ENCODE measurements at places on chromosomes 4 and X.

DNA sequence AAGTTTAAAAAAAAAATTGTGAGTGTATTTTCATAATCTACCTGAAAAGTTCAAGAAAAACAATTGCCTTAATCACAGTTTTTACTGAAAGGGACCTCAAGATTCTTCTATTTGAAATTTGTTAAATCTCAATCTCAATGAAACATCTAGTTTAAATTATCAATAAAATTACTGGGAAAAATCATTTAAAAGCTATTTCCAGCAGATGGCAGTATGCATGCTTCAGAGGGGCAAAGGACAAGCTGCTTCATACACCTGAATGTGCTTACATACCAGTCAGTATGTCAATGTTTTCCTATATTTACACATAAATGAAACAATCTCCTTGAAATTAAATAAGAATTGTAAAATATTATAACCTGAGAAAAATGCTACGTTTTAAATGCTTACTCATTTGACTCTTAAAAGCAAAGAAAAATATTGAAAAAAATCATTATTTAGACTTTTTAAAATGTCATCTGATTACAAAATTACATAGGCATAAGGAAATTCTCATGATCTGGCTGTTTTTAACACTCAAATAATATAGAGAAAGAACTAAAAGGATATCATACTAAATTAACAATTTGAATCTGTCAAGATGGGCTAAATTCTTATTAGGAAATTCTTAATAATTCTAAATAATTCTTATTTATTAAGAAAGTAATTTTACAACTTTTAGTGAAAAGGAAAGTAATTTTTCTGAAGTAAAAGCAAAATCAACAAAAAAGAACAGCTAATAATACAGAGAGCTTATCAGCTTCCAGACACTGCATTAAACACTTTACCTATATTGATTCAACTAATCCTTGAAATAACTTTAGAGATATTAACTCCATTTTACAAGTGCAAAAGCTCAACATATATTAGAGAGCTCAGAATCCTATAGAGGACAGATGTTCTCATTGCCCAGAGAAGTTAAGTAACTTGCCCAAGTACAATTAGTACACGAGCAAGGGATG is 242.1 kb downstream of the ADAMTS3 start:
- DNase-seq = no peak

DNA sequence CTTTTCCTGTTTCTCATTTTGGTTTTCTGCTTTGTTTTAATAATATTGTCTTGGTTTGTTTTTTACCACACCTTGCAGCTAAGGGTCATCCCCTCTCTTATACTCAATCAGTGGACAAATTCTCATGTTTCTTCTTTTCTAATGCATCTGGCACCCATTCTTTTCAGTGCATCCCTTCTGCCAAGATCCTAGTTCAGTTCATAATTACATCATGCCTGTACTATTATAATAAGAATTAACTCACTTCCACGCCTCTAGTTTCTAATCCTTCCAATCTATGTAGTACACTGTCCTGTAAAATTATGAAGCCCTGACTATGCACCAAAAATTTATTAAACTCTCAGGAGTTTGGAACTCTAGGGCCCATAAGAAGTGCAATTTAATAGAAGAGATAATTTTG is 126.1 kb downstream of the FAT4 start:
- no peak for DNase-seq

- DNase-seq = peak; percentile 79
These were observed 34.2 kb downstream of the IDS start for GRCh38 chrX:149470955-149471354.

DNA sequence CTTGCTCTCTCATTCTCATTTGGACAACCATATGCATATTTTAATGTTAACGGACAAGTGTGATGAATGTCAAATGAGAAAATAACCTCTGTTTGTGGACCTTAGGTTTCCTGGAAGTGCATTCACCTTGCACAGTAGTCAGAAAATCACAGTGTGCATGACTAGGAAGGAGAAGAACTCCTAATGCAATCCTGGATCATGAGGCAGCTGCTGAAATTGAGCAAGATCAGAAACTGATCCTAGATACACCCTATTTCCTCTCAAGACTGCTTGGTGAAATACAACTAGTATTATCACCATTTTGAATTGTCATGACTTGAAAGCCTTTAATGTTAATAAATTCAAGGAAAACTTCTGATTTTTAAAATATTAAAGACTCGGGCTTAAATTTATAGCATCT is 1148.9 kb downstream of the STIM2 start:
- DNase-seq = no peak

GRCh38 chr4:56857601-56858309 is 36.3 kb upstream of the SPINK2 start:
- DNase-seq = no peak

GRCh38 chr4:1369091-1369450 is 22.1 kb downstream of the UVSSA start:
- no peak for DNase-seq

GRCh38 chrX:119062750-119063374 is 9.9 kb upstream of the CT47C1 start:
- no peak for DNase-seq

GRCh38 chr4:84568496-84568895 is 14.4 kb upstream of the CDS1 start:
- no peak for DNase-seq

DNA sequence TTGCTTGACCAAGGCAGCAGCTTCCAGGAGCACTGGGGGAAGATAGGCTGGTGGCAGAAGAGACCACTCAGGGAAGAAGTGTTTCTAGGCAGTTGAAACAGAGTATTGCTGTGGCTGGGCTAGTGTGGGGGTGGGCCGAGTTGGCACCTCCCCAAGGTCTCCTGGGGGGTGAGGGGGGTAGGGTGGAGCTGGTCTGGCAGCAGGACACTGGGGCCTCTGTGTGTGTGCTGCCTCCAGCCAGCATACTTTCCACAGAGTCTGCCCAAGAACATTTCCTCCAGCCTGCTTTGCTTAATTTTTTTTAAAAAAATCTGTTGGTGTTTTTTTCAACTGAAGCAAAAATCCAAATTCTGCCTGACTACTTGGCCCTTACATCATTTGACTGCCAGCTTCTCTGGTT is 4.0 kb downstream of the ITIH6 start:
- no peak for DNase-seq

GRCh38 chrX:54447461-54447860 is 7.3 kb downstream of the TSR2 start:
- DNase-seq = no peak

Measured in stimulated activated CD4-positive, alpha-beta T cell treated with anti-CD3 and anti-CD28 coated beads, Interleukin-2, amount 100 ng/mL, for 48 hours (primary cell).